ENCODE measurements at places on chromosomes 7 and 10.
A peak's percentile ranks its signal among the peaks of the same experiment; 100 is the strongest.

DNA sequence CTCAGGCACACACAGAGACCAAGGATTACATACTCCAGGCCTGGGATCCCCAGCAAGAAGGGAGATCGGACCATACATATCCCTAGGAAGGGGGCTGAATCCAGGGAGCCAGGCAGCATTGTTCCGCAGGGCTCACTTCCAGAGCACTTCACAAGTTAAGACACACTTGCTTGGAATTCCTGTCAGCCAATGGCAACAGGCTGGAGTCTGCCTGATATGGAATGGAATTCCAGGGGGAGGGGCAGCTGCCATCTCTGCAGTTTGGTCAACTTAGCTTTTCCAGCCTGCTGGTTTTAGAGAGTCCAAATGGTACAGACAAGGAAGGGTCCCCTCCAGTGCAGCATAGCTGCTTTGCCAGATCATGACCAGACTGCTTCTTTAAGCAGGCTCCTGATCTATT lies 290.0 kb upstream of the GLI3 start:
- H3K4me3 ChIP-seq, result no peak overlapping the region
- no peak for DNase-seq
- H3K27ac ChIP-seq, result no peak overlapping the region
- H3K27me3 ChIP-seq, result peaks cover 7% of the 10 kb centered on the region

GRCh38 chr10:124943301-124944092 lies 1.6 kb downstream of the ZRANB1 start:
- peaks cover 66% of the 10 kb centered on the region for H3K4me1 ChIP-seq
- H3K4me3 ChIP-seq, result no peak overlapping the region
- no peaks in the 10 kb centered on the region for H3K27me3 ChIP-seq
- H3K36me3 ChIP-seq, result peaks cover 4% of the 10 kb centered on the region

DNA sequence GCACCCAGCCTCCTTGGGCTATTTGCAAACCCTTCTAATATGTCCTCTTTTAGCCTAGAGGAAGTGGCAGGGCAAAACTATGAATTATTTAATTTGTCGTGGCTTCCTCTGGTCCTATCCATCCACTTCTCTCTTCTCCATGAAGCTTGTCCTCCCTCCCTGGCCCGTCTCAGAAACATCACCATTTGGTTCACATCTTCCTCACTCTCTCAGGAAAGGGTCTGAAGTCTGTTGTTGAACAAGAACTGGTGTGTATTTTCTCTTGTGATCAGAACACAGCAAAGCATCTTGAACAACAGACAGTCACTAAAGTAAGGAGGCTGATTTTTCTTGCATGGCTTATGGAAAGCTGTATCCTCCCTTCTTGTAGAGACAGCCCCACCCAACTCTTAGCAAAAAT lies 550.1 kb upstream of the NRP1 start:
- H3K4me1 ChIP-seq, result peaks cover 3% of the 10 kb centered on the region
- H3K4me3 ChIP-seq, result no peak overlapping the region
- no peaks in the 10 kb centered on the region for H3K36me3 ChIP-seq
- no peaks in the 10 kb centered on the region for H3K27me3 ChIP-seq
- DNase-seq, result no peak
- no peak overlapping the region for H3K27ac ChIP-seq

- no peaks in the 10 kb centered on the region for H3K36me3 ChIP-seq
- DNase-seq, result no peak
- H3K4me1 ChIP-seq, result peaks cover 33% of the 10 kb centered on the region
Observed at GRCh38 chr10:76086761-76087639, 655.6 kb downstream of the LRMDA start.

GRCh38 chr10:19048891-19049290 lies 290 bp downstream of the MALRD1 start:
- no peak overlapping the region for H3K4me3 ChIP-seq
- no peaks in the 10 kb centered on the region for H3K27me3 ChIP-seq
- H3K4me1 ChIP-seq, result no peaks in the 10 kb centered on the region
- no peaks in the 10 kb centered on the region for H3K36me3 ChIP-seq
- DNase-seq, result no peak

- H3K36me3 ChIP-seq, result peaks cover 14% of the 10 kb centered on the region
- peak overlapping the region; percentile 14 for H3K27ac ChIP-seq
- H3K4me1 ChIP-seq, result peaks cover 41% of the 10 kb centered on the region
- H3K27me3 ChIP-seq, result no peaks in the 10 kb centered on the region
- DNase-seq, result no peak
- H3K4me3 ChIP-seq, result no peak overlapping the region
Observed at GRCh38 chr7:137664846-137665245, 181.9 kb downstream of the DGKI start.

GRCh38 chr10:84194424-84195043 lies at the start of gene CDHR1:
TSS of gene CDHR1 (plus strand) at chr10:84194537. CDS start at chr10:84194761, 224 bp downstream.
- no peak for DNase-seq
- H3K4me3 ChIP-seq, result peak within 1 kb of the TSS; percentile 66
- peaks cover 2% of the 10 kb centered on the region for H3K36me3 ChIP-seq
- H3K27ac ChIP-seq, result no peak within 1 kb of the TSS
- no peaks in the 10 kb centered on the region for H3K4me1 ChIP-seq
- H3K27me3 ChIP-seq, result peaks cover 37% of the 10 kb centered on the region

Data from chondrocyte (in vitro differentiated cells).